HT1080 (cell line): ENCODE measurements at places on chromosomes 5 and 9. TPM values are rescaled to one million over a fixed set of nuclear protein-coding genes. Genes with fewer than 3 reads are reported as not detected.

GRCh38 chr5:134600600-134600999, 32.0 kb downstream of the SAR1B start:
- no peak for DNase-seq

Gene IFNA2
- not detected in 2 replicates for total RNA-seq

DNA sequence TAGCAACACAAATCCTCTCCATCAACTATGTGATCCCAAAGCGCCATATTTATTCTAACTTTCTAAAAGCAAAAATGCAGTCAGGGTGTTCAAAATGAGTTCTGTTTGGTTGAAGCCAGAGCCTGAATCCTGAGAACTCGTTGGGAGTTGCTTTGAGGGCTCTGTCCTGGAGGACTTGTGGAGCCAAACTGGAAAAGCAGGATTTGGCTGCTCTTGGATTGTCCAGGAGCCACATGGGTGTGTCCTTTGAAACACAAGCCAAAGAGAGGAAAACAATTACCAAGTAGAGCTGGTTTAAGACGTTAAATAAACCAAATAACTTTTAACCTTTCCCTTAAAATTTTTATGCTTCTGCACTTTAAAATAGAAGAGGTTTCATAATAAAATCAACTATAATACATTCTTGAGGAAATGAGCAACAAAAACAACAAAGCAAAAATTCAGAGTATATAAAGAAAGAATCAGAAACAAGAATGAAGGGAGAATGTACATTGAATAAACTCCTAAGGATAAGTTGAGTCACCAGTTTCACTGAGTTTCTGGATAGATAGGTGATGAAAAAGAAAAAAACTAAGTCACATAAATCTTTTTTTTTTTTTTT, 13.5 kb downstream of the C5orf46 start:
- DNase-seq, result no peak

Gene ZNF366
- total RNA-seq, result not detected in 2 replicates

DNA sequence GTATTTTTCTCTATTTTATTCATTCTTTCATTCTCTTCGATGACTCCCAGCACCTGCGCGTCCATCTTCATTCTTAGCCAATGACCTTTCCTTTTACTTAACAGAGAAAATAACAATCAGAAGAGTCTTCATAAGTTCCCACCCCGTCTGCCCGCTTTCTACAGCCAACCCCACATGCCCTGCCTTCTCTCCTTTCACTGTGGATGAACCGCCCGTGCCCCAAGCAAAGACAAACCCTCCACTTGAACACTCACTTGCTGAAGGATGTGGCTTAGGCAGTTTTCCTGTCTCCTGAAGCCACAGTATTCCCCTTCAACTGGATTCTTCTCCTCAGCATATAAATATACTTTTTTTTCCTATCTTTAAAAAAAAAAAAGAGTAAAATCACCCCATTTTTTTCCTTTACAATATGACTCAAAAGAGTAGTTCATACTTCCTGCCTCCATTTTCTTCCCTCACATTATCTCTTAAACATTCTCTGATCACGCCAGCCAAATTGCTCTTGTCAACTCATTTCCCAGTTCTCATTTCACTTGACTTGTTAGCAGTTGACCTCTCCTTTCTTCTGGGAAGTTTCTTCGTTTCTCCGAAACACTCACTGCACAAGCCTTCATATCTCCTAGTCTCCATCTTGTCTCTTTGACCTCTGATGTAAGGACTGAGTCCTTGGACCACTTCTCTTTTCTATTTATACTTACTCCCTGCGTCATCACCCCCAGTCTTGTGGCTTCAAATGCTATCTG, 11.1 kb downstream of the NIPSNAP3B start:
- no peak for DNase-seq

Gene LCN6
- total RNA-seq, result not detected in 2 replicates
